Renal cortex interstitium (tissue), 15 donors: ENCODE measurements at places on chromosomes 4 and X.

GRCh38 chrX:21930986-21931385 lies 9.5 kb upstream of the SMS start:
- DNase-seq: no peak

- no peak for DNase-seq
Measured at GRCh38 chr4:63526251-63526650, 883.0 kb downstream of the TECRL start.

DNA sequence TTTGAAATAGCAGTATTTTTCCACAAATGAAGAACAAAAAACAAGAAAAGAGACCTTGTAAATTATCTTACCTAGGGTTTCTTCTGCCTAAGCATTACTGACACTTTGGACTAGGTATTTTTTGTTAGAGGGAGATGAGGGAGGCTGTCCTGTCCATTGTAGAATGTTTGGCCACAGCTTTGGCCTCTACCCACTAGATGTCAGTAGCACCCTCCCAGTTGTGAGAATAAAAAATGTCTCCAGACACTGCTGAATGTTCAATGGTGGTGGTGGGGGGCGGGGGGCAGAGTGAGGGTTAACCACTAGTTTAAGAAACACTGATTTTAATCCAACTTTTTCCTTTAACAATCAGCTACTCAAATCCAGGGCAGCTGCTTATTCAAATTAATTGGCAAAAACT lies 25.8 kb downstream of the OTUD4 start:
- no peak for DNase-seq

GRCh38 chr4:42331914-42332368 lies 65.3 kb upstream of the SHISA3 start:
- DNase-seq: no peak

DNA sequence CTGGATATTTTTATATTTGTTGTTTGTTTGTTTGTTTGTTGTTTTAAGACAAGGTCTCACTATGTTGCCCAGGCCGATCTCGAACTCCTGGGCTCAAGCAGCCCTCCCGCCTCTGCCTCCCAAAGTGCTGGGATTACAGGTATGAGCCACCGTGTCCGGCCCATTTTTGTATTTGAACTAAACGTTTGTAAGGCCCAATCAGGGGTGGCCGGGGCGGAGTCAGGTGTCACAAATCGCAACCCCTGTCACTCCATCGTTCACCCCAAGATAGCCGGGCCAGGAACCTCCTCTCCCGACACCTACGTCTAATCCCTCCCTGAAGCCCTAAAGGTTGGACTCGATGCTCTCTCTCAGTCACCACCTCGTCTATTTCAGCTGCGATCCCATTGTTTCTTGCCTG lies 722 bp upstream of the EFHC2 start:
- no peak for DNase-seq

DNA sequence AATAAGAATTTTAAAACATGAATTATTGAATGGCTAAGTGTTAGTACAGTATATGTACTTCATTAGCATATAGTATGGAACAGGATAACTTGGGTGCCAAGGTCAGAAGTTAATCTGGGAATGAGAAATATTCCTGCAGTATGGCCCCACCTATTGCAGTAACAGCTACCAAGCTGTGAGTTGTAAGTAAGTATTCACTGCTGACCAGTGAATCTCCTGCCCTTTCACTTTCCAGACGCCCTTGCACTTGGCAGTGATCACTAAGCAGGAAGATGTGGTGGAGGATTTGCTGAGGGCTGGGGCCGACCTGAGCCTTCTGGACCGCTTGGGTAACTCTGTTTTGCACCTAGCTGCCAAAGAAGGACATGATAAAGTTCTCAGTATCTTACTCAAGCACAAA lies 105.1 kb downstream of the NFKB1 start:
- no peak for DNase-seq

DNA sequence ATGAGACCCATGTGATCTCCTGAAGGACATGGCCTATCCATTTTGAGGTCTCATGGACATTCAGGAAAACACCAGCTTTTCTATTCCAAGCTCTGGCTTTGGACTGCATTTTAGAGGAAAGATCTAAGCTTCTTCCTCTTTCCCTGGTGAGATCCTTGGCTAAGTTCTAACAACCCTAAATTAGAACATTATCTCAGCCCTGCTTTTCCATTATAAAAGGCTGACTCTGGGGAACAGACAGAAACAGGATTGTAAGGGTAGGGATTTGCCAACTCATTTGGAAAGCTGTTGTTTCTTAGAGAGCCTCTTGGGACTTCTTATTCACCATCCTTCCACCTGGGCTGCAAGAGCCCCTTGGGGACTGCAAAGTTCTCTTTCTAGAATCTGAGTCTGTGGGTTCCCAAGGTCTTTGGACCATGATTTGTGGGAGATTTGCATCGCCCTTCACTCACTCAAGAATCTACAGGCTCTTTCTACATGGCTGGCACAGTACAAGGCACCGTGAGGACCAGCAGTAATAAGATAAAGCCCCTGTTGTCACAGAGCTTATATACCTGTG lies 146.9 kb downstream of the FNIP2 start:
- no peak for DNase-seq

GRCh38 chrX:130801901-130802300 lies 101.1 kb downstream of the ENOX2 start:
- no peak for DNase-seq

DNA sequence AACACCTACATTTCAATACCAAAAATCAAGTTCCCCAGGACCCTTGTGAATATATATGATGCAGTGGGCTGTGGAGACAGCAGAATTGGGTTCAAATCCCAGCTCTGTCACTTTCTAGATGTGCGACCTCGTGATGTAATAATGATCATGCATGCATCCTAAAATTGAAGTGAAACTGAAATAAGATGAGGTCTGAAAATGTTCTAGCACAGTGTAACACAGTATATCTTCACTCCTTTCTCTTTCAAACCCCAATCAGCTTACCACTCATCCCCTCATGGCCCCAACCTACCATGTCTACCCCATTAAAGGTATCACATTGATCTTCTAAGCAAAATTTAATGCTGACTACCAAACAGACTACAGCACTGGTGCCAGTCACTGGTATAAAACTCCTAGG lies 69.9 kb upstream of the BRS3 start:
- DNase-seq: no peak

DNA sequence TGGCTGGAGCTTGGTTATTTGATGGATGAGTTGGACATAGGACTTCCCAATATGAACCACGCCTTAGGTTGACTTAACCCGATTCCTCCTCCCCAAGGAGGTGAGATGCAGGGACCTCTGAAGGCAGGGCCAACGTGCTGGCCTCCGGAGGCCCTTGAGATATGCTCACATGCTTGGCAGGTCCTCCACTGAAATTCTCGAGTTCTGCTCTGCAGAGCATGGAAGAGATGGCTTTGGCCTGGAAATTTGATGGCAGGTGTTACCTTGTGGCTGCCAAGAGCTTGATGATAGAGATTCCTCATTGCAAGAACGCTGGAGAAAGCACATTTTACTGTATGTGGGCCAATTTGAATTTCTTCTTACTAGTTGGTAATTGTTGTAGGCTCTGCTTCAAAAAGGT lies 117.4 kb upstream of the LIMCH1 start:
- no peak for DNase-seq

- DNase-seq: no peak
Measured at GRCh38 chr4:14646831-14647230, 355.4 kb upstream of the CPEB2 start.

DNA sequence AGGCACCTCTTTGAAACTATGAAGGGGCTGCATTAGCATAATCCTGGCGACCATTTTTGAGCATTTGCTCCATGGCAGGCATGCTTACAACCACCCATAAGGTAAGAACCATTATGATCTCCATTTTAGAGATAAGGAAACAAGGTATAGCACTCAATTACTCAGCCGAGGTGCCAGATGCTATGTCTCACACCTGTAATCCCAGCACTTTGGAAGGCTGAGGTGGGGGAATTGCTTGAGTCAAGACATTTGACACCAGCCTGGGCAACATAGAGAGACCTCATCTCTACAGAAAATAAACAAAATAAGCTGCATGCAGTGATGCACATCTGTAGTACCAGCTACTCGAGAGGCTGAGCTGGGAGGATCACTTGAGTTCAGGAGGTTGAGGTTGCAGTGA lies 43.6 kb downstream of the TIGD4 start:
- no peak for DNase-seq

- no peak for DNase-seq
Measured at GRCh38 chr4:54038056-54038455, 26.3 kb downstream of the CHIC2 start.

- no peak for DNase-seq
Measured at GRCh38 chrX:11535156-11535919, 130.4 kb downstream of the ARHGAP6 start.

DNA sequence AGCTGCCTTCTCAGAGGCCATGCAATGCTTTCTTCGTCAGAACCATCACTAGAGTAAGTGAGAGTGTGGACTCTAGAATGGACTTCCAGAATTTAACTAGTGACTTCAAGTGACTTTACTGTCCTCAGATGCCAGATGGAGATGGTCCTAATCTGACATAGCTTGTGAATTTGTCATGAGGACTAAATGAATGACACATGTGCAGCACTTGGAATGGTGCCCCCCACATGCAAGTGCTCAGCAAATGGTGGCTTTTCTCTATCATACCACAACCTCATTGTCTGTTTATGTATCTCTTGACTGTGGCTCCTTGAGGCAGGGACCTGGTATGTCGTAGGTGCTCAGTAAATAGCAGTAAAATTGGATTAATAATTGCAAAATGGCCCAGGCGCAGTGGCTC lies 91.6 kb upstream of the STX18 start:
- DNase-seq: no peak

GRCh38 chrX:431056-431455 lies 44.3 kb upstream of the PPP2R3B start:
- DNase-seq: no peak

GRCh38 chrX:103845165-103845653 lies 13.2 kb upstream of the RAB9B start:
- DNase-seq: no peak

DNA sequence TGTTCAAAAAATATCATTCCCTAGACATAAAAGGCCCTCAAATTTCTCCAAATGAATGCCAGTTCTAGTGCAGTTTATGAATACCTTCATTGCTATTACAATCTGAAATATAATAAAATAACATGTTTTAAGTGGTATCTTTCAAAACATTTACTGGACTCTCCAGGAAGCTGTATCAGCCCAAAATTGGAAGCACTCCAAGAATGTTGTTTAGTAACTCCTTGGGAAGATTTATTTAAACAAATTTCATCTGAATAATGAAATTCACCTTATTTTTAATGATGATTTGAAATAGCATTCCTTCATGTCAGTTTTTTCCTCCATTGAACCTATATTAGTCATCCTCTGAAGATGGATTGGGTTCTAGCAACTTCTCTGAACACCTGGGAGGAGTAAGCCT lies 217.2 kb upstream of the PCDH18 start:
- no peak for DNase-seq

GRCh38 chrX:130893356-130894085 lies 9.5 kb downstream of the ENOX2 start:
- no peak for DNase-seq

DNA sequence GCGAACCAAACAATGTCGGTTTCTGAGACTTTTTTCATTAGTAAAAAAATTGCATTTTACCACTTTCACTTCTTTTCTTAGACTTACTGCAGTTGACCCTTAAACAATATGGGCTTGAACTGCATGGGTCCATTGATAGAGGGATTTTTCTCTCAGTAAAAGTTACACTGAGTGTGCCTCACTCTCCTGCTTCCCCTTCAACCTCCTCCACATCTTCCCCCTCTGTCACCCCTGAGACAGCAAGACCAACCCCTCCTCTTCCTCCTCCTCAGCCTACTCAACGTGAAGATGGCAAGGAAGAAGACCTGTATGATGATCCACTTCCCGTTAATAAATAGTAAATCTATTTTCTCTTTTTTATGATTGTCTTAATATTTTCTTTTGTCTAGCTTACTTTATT lies 43.4 kb downstream of the TEC start:
- no peak for DNase-seq

- DNase-seq: no peak
Measured at GRCh38 chr4:87213421-87214075, 6.9 kb downstream of the KLHL8 start.

- DNase-seq: no peak
Measured at GRCh38 chrX:120311727-120312063, 434 bp upstream of the TMEM255A start.

DNA sequence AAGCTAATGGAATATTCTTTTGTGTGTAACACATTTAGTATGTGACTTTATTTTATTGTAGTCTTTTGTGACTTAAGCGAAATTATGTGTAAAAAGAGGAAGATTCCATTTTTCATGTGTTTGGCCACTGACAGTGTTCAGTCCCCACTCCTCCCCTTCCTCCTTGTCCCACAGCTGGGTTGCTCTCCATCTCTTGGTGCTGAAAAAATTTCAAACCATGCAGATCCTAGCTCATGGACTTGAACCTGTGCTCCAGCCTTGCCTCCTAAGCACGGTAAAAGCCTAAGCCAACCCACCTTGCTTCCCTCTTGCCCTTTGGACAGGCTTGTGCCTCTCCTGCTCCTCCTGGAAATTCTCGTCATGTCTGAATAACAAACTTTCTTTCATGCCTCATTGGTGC lies 2008.5 kb upstream of the TENM3 start:
- DNase-seq: no peak

- DNase-seq: no peak
Measured at GRCh38 chr4:78331965-78332364, 219.6 kb upstream of the ANXA3 start.

GRCh38 chr4:142098900-142099545 lies 462.6 kb downstream of the IL15 start:
- no peak for DNase-seq

DNA sequence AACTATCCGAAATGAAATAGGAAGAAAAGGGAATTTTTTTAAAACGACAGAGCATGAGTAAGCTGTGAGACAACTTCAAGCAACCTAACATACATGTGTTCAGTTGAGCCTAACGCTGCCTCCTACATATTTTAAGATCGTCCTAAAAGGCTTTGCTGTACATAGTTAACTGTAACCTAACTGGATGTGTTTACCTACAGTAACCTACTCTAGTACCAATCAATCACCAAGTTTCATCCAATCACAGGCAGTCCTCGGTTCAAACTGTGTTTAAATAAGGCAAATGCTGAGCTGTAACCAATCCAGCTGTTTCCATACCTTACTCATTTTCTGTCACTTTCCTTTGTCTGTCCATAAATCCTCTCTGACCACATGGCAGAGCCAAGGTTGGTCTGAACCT lies 17.1 kb downstream of the RCHY1 start:
- no peak for DNase-seq

DNA sequence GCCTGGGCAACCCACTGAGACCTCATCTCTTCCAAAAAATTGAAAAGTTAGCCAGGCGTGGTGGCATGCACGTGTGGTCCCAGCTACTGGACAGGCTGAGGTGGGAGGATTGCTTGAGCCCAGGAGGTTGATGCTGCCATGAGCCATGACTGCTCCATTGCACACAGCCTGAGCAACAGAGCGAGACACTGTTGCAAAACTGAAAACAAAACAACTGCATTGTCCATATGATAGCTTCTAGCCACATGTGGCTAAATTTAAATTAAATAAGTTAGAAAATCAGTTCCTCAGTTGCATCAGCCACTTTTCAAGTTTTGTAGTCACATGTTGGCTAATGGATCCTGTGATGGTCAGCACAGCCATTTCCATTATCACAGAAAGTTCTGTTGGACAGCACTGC lies 67.9 kb downstream of the GAB1 start:
- no peak for DNase-seq

- no peak for DNase-seq
Measured at GRCh38 chr4:54066718-54067129, 2.3 kb upstream of the CHIC2 start.

GRCh38 chr4:94758141-94758699 lies 465 bp downstream of the BMPR1B start:
- no peak for DNase-seq
